Lower leg skin (tissue), 4 donors: ENCODE measurements at places on chromosomes 4 and X.

GRCh38 chr4:121978172-121978516 is 26.3 kb upstream of the TRPC3 start:
- no peak for DNase-seq

DNA sequence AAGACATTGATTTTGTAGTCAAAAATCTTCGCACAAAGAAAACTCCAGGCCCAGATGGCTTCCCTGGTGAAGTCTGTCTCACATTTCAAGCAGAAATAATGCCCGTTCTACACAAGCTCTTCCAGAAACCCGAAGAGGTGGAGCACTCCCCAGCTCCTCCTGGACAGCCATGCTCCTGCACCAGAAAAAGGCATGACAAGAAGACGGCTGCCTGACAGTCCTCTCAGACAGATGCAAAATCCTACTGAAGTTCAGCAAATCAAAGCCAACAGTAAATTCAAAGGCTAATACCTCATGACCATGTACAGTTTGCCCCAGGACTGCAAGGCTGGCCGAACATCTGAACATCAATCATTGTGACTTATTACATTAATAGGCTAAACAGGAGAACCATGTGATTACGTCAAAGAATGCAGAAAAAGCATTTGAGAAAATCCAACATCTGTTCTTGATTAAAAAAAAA is 30.8 kb upstream of the MXD4 start:
- DNase-seq, result no peak

DNA sequence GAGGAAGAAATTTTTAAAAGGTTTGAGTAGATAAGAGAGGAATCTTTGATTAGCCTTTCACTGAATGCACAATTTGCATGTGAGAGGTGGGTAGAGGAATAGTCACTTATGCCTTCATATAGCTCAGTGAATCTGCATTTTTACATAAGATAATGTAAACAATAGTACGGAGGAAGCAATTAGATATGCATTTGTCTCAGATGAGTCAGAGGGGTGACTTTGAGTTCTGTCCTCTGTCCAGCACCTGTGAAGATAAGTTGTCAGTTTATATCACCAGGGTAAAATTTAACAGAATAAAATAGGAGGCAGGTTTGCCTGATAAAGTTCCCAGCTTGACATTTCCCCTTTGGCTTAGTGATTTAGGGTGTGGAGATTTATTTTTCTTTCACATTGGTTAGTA is 841.9 kb downstream of the PCDH18 start:
- no peak for DNase-seq

- DNase-seq, result no peak
These were observed 238.4 kb downstream of the SNCA start for GRCh38 chr4:89598602-89599001.

GRCh38 chrX:118976599-118977340 is 2.4 kb downstream of the LONRF3 start:
- peak; percentile 89 for DNase-seq

DNA sequence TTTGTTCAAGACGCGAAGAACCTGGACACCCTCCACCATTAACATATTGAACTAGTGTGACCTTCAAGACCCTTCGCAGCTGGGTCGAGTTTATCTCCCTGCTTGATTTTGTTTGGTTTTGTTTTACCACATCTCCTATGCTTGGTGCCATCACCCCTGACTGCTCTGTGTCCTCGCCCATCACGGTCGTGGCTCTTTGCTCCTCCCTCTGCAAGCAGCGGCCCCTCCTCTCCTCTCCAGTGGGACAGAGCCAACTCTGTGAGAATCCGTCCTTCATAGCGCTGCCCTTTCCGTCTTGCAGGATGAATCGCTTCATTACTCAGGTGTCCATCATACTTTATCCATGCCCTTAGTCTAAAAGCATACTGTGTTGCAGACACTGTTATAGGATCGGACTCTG is 9.1 kb upstream of the FAM149A start:
- DNase-seq, result no peak

DNA sequence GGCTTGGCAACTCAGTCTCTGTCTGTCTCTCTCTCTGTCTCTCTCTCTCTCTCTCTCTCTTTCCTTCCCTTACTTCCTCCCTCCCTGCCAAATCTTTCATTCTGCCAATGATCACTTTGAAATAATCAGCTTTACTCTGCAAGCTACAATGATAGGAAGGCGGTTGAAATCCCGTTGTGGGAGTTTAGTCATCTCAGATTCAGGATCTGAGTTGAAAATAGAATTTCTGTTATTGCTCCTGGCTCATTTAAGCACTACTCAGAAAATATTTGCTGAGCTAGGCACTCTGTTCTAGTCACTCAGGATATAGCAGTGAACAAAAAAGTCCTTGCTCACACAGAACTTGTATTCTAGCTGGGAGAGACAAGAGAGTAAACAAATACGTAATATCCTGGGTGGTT is 56.3 kb upstream of the DCTD start:
- DNase-seq, result no peak

GRCh38 chr4:151948351-151949016 is 187.7 kb upstream of the GATB start:
- no peak for DNase-seq

DNA sequence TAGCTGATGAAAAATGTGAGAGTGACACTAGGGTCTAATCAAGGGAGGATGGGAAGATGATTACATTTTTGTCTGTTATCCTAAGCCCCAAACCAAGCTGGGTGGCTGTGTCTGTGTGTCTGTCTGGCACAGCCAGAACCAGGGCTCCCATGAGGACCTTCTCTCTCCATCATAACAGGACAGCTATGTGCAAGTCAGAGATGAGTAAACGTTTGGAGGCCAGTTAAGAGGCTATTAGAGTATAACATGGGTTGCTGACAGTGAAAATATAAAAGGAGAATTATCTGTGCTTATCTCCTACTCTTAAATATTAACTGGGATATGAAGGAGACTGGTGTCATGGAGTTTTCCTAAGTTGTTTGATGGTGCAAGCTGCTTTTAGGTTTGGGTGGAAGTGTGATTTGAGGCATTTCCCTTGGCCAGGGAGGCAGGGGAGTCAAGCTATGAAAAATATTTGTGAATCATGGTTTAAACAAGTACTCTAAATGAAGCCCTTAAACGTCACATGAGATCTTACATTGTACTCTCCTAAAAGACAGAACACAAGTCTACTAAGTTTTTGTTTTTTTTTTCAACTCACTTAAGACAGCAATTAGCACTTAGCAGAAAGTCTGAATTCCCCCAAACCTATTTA is 156.2 kb downstream of the ENOX2 start:
- no peak for DNase-seq

DNA sequence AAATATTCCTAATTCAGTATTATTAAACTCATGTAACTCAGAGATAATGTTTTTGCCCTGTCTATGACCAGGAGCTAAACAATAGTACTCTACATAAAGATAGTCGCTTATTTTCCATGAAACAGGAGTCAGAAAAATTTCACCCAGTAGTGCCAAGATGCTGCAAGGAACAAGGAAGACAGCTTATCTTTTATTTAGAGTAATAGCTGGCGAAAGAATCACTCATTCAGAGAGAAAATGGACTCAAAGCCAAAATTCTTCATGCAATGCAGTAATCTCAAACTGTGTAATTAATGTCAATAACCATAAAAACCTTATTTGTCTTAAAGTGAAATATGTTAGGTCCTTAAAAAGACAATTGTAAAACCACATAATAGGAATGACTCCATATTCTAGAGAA is 477.8 kb downstream of the ANKRD50 start:
- DNase-seq, result no peak

DNA sequence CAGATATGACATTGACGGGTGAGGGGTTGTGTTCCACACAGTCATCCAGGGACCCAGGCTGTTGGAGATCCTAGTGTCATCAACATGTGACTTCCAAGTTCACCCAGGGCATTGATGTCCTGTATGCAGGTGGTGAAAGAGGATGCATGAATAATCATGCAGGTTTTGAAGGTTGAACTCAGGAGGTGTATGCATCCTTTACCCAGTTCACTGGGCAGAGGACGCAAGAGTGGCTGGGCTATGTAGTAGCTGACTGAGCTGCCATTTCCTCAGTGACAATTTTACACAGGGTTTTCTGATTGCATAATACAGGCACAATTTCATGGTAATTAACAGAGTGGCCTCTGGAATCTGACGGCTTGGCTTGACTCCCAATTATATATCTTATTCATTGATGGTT is 323.0 kb downstream of the HS3ST1 start:
- no peak for DNase-seq

- DNase-seq, result no peak
These were observed 45.2 kb downstream of the LNX1 start for GRCh38 chr4:53545942-53546581.

DNA sequence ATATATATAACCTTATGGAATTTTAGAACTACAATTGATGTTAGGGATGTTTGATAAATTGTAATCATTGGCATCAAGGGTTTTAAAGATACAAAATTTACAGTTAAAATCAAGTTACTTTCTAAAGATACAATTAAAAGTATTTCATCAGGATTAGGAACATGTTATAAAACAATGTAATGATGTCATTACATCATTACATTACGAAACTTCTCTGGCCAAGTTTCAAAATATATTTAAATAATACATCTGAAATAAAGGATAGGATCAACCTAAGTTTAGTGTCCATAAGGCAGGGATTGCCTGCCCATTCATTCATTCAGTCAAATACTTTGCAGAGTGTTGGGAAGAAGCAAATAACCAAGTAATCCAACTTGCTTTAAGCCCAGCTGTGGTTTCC is 75.1 kb downstream of the TENM3 start:
- no peak for DNase-seq

DNA sequence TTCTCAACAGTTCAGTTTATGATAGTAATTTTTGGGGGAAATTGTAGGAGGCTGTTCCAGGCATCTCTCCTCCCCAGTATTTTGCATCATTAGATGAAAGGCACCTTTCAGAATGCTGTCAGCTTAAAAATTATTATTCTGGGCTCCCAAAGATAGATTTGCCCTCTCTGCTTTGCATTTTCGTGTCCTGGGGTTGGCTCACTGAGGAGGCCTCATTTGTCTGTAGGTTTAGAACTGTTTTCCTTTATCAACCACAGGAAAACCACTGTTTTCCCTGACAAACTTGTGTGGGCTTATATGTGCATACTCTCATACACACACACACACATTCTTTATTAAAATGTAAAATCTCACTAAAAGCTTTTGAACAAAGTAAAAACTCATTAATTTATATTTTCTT is 197.2 kb upstream of the VCX3A start:
- no peak for DNase-seq

GRCh38 chr4:40331961-40332360 is 3.2 kb upstream of the CHRNA9 start:
- DNase-seq, result no peak

GRCh38 chrX:36334572-36334971 is 415.0 kb downstream of the CFAP47 start:
- DNase-seq, result no peak

DNA sequence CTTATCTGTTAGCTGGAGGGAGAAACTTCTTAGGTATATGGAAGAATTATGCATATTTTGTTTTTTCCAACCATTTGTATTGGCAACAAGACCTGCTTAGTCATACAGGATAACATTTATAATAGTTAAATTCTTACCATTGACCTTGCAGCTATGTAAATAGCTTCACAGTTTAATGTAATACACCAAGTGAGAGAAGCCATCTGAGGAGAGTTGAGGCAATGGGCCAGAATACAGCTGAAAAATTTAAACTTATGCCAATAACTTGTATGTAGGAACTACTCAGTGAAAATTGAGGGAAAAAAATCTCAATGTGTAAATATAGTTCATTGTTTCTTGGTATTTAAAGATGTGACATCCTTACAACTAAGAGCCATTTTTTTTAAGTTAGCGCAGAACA is 273.5 kb downstream of the DACH2 start:
- no peak for DNase-seq

DNA sequence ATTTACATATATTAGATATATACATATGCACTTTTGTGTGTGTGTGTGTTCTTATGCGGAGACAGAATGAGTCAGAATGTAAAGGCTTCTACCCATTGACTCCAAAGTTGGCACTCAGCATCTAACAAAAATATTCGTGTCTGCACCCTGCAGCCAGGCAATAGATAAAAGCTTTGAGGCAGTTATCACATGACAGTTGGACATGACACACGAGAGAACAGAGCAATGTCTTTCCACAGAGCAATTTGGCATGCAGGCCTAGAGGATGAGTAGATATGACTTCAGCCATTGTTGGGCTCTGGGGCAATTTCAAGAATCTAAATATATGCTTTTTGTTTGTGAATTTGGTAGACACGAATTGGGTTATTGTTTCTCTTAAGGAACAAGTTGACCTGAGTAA is 391.2 kb downstream of the SLITRK2 start:
- no peak for DNase-seq
